ENCODE measurements at places on chromosomes 7 and 10. TPM values are rescaled to one million over a fixed set of nuclear protein-coding genes. Genes with fewer than 3 reads are reported as not detected.

Gene CCDC172
- total RNA-seq, result not detected

Gene PTPRZ1
- total RNA-seq, result 319 TPM

Gene SYT15
- total RNA-seq, result 2.1 TPM

Gene FAM25A
- not detected for total RNA-seq

Gene IFIT3
- total RNA-seq, result 8.5 TPM

Gene DTX2
- 3.0 TPM for total RNA-seq

Gene NKX2-3
- total RNA-seq, result not detected

Gene CPN1
- not detected for total RNA-seq

Gene SSC4D
- 1.6 TPM for total RNA-seq

Gene DDX56
- total RNA-seq, result 39.7 TPM

Gene RAMP3
- 6.2 TPM for total RNA-seq

Gene ZNF775
- 7.6 TPM for total RNA-seq

Gene LAMB4
- 0.92 TPM for total RNA-seq

Gene NUB1
- total RNA-seq, result 38.3 TPM

All from diencephalon (tissue), 1 donor.